ENCODE measurements at places on chromosomes 11 and 22.

GRCh38 chr11:73965076-73965763 is 14.4 kb downstream of the DNAJB13 start:
- DNase-seq: no peak

- no peak for DNase-seq
These were observed 28.5 kb downstream of the IMMP1L start for GRCh38 chr11:31480930-31481329.

GRCh38 chr11:1549338-1550330 is 22.4 kb downstream of the DUSP8 start:
- DNase-seq: no peak

DNA sequence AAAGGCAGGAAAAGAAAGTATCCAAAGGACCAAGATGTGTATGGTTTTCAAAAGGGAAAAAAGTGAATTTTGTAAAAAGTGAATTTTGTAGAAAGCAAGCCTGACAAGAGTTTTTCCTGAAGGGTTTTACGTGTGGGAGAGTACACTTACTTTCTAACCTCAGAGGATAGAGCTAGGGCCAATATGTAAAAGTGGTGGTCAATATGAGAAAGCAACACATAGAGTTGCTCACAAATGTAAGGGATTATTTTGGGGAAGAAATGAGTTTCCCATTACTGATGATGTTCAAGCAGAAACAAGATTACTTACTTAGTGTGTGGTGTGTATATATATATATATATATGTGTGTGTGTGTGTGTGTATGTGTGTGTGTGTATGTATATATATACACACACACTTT is 162.5 kb downstream of the SWAP70 start:
- no peak for DNase-seq

- no peak for DNase-seq
These were observed 69.7 kb upstream of the ZBED5 start for GRCh38 chr11:10927538-10927937.

DNA sequence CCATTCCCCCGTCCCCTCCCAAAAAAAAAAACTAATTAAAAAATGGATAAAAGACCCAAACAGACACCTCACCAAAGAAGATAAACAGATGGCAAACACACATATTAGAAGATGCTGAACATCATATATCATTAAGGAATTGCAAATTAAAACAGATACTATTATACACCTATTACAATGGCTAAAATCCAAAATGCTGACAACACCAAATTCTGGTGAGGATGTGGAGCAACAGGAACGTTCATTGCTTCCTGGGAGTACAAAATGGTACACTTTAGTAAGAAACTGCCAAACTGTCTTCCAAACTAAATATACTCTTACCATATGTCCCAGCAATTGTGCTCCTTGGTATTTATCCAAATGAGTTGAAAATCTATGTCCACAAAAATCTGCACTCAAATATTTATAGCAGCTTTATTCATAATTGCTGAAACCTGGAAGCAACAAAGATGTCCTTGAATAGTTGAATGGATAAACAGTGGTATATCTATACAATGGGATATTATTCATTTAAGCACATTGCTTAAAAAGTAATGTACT is 19.9 kb downstream of the NAGA start:
- DNase-seq: no peak

DNA sequence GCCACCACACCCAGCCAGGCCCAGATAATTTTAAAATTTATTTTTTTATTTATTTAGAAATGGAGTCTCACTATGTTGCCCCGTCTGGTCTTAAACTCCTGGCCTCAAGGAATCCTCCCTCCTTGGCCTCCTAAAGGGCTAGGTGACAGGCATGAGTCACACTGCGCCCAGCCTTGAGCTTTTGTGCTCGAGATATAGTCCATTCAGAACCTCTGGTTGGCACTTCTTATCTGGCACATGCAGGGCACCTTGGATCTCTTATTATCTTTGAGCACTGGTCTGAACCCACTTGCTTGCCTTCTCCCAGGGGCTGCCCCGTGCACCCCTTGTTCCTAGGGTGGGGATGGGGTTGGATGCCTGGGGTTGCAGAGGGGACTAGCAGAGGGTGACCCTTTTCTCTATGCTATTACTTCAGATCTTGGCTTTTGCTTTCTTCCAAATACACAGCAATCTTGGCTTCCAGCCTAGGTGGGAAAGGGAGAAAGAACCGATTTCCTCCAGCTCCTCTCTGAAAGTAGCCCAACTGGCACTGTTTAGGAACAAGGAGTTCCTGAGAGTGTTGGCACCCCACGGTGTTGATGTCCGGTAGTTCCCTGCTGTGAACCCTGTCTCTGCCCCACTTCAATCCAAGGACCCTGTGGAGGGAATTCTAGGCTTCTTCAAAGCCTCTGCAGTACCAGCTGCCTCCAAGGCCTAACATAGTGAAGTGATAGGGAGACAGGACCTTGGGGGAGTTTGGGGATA is 1.3 kb upstream of the SLC3A2 start:
- DNase-seq: no peak

- DNase-seq: no peak
These were observed 545 bp downstream of the FEN1 start for GRCh38 chr11:61793083-61793828.

DNA sequence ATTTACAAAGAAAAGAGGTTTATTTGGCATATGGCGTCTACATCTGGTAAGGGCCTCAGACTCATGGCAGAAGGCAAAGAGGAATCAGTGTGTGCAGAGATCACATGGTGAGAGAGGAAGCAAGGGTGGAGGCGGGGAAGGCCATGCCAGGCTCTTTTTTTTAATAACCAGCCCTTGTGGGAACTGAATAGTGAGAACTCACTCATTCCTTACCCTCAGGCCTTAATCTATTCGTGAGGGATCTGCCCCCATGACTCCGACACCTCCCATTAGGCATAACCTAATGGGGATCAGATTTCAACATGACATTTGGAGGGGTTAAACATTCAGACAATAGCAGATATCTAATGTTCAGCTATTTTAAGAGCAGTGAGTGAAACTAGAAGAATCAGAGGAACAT is 55.7 kb downstream of the ATM start:
- DNase-seq: peak; percentile 10

- DNase-seq: no peak
These were observed 33.5 kb downstream of the GAB4 start for GRCh38 chr22:16974298-16975084.

- no peak for DNase-seq
These were observed 51.3 kb upstream of the NNMT start for GRCh38 chr11:114244726-114245394.

DNA sequence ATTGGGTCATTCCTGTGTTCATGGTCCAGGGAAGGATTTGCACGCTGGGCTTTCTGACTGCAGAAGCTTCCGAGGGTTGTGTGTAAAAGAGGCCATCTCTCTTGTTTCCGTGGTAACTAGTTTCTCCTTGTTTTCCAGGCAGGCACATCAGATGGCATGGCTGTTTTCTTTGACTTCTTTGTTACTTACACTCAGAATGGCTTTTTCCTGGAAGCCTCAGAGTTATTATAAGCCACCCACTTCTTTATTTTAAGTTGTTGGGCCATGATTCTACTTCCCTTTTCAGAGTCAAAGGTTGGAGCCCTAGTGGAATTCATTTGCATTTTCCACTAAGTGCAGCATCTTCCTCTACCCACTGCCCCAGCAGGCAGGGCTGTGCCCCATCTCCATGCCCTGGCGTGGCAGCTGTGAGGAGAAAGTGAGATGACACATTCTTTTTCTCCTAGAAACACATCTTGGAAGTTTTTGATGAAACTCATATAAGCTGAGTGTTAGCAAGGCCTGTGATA is 94.9 kb downstream of the PRR5L start:
- DNase-seq: peak; percentile 92

GRCh38 chr22:44956840-44957767 is 52.7 kb downstream of the PHF21B start:
- DNase-seq: no peak

- peak; percentile 94 for DNase-seq
These were observed 3.8 kb upstream of the OR5A2 start for GRCh38 chr11:59429924-59430516.

GRCh38 chr11:130486391-130486836 is 38.0 kb downstream of the ADAMTS15 start:
- DNase-seq: no peak

DNA sequence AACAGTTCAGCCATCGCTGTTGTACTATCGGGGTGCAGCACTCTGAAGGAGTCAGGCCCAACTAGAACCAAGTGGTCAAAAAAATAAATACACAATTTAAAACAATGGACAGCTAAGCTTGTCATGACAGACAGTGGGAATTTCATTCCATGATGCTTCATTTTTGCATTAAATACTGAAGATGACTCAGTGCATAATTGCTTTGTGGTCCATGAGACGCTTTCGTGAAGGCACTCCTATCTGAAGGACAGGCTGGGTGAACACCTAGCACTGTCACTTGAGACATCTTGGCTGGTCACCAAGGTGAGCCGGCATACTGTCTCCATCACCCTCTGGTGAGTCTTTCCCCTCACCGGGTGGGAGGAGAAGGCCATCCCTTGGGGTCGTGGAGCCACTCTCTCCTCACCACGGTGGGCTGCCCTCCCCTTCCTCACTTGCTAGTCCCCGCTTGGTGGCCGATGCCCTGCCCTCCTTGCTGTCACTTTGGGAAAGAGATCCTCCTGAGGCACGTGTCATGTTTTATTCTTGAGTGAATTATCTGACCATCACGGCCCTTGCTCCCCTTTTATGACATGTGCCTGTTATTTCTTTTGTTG is 4.9 kb upstream of the TESMIN start:
- DNase-seq: no peak

DNA sequence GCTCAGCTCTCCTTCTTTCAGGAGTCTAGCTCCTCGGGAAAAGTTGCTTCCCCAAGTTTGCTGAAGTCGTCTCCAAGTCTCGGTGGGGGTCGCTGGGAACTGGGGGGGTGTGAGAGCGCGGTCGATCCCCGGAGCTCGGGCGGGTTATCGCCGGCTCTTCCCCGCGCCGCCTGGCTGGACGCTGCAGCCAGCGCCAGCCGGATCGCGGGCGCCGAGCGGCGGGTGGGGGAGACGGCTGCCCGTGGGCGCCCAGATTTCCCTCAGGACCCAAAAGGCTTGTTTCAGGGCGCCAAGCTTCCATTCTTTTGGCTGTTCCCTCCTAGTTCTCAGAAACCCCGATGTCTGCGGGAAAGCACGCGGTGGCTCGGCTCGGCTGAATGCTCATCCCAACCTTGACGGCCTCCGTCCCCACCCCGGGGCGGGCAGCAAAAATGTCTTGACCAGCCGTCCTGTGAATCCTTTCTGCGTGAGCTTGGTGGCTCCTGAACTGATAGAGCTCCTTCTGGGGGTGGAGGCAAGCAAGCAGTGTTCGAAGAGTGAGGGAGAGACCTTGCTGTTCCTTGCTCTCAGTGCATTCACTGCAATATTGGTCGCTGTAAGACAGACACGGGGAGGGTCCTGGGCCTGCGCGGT is 1.7 kb downstream of the ZBTB16 start:
- no peak for DNase-seq

- no peak for DNase-seq
These were observed 470 bp downstream of the NUMA1 start for GRCh38 chr11:72079819-72080325.

DNA sequence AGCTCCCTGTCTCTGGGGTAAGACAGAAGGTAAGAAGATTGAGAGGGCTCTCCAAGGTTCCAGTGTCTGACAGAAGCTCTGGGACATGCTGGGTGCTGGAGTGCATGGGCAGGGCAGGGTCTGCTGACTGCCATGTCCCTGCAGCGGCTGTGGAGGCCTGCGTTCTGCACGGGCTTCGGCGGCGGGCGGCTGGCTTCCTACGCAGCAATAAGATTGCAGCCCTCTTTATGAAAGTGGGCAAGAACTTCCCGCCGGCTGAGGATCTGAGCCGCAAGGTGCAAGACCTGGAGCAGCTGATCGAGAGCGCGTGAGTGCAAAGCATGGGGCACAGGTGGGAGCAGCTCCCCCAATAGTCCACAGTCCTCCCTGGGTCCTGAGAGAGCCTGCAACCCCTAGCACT is 41.5 kb downstream of the SGSM1 start:
- no peak for DNase-seq

GRCh38 chr11:11284481-11284880 is 68.6 kb downstream of the CSNK2A3 start:
- DNase-seq: no peak

- no peak for DNase-seq
These were observed 55.7 kb upstream of the PICALM start for GRCh38 chr11:86124251-86125233.

- no peak for DNase-seq
These were observed 4.0 kb downstream of the VWCE start for GRCh38 chr11:61290905-61291690.

DNA sequence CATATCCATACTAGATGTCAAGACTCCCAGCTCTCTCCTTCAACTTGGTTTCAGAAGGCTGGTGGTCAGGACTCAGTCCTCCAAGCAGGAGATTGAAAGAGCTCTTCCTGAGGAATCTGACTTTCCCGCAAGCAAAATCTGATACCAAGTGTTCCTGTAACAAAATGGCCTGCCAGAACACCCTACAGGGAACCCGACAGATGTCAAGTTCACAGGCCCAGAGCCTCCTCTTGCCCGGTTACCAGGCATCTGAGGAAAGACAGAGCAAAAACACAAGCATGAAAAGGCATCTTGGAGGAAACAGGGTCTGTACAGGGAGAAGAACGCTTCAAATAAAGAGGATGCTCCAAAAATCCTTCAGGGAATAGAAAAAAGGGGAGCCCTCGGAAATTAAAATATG is 8.7 kb upstream of the KCNJ5 start:
- DNase-seq: no peak

DNA sequence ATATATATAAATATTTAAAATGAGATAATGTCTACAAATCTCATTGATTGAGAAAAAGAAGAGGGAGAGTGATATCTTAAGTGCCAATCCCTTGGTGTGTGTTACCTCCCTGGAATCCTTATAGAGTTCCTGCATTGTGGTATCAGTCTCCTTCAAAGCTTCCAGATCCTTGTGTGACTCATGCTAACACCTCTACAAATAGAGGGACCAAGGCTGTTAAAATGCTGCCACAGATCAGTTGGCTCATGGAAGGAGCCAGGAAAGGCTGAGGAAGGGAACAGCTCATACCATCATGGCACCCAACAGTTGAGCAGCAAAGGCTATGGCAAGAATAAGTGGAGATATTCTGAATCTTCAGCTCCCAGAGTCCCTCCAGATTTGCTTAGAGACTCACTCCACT is 163.6 kb upstream of the ISX start:
- no peak for DNase-seq

GRCh38 chr11:102560555-102561011 is 30.0 kb upstream of the MMP7 start:
- peak; percentile 41 for DNase-seq

DNA sequence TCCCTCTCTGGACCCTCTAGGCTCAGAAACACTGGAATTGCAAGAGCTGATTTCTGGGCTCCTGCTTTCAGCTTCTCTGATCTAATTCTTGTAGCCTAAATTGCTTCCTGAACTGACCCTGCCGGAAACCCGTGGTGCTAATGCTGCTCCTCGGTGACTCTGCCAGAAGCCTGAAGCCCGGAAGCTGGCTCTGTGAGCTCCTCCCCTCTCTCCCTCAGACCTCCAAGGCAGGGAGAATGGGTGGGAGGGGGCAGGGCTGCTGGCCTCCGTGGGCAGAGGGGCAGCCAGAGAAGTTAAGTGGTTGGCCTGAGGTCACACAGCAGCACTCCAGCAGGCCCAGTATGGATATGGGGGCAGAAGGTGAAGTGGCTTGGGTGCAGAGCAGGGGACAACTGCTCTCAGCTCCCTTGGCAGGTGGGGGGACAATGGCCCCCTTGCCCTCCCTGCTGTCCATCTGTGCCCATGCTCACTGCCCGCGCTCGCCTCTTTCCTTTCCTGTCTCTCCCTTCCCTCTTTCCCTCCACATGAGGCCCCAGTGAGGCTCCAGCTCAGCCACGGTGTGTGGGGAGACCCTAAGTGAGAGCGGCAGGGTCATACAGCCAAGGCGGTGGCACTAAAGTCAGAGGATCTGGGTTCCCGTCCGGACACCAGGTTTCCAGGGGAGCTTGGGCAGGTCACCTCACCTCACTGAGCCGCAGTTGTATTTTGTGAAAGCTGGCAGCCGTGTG is 16.2 kb downstream of the CAPN5 start:
- peak; percentile 40 for DNase-seq

Data from inflammatory macrophage treated with lipopolysaccharide for 1 hour (primary cell).